SK-N-SH (cell line): ENCODE measurements at places on chromosomes 6 and 20. TPM values are rescaled to one million over a fixed set of nuclear protein-coding genes. Genes with fewer than 3 reads are reported as not detected.

Gene ABHD16B
- not detected in 2 replicates for polyA plus RNA-seq

- no peaks in the 10 kb centered on the region for H3K27me3 ChIP-seq
- DNase-seq: no peak
- no peaks in the 10 kb centered on the region for H3K36me3 ChIP-seq
Observed at GRCh38 chr6:89487864-89488263, 54.9 kb downstream of the ANKRD6 start.

DNA sequence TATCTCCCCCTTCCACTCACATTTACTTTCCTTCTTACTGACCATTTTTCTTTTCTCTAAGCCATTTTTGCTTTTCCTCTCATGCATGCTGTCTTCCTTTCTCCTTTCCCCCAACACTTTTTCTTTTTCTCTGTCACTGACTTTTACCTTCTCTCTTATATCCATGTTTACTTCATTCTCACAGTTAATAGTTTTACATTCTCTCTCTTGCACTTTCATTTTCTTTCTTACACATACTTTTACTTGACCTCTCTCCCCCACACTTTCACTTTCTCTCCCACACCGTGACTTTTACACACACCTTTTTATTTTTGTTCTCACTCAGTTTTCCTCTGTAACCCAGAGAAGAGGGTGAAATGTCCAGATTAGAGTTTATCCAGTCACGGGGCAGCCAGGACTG, 636.3 kb downstream of the PTPRT start:
- no peak for DNase-seq
- no peak overlapping the region for H3K4me3 ChIP-seq
- H3K27ac ChIP-seq: no peak overlapping the region
- H3K27me3 ChIP-seq: no peaks in the 10 kb centered on the region
- no peaks in the 10 kb centered on the region for H3K4me1 ChIP-seq

Gene RBPJL
- not detected in 2 replicates for polyA plus RNA-seq

Gene ANKRD66
- not detected in 2 replicates for polyA plus RNA-seq

DNA sequence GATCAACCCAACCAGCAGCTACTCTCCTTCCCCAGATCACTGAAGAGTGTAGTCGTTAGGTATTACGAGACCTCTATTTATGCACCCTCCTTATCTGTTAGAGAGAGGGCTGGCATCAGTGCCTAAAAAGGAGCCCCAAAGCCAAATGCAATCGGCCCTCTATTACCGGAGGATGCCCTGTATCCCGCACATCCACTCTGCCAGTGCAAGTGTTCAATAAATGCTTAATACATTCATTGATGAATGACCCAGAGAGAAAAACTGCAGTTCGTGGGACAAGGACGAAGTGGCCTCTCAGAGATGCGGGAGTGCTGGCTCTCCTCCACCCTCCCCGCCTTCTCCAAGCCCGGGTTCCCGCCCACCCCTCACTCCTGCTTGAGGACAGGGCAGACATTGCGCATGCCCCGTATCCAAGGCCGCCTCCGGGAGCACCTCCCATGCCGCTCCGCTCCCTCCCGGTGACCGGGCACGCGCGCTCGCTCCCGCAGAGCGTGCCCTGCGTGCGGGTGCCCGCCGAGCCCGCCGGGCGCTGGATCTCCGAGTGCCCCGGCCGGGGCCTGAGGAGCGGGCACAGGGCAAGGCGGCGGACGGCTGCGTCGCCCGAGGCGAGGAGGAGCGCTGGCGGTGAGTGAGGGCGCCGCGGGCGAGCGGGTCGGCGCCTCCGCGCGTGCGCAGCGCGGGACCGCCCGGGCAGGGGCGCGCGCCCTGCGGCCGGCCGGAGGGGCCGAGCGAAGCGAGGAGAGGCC, 27.2 kb upstream of the BTBD3 start:
- no peaks in the 10 kb centered on the region; the same call in 1 of the 2 replicates for H3K4me1 ChIP-seq
- no peaks in the 10 kb centered on the region for H3K27me3 ChIP-seq
- no peaks in the 10 kb centered on the region for H3K36me3 ChIP-seq
- peak; percentile 96 for DNase-seq
- H3K4me3 ChIP-seq: peak overlapping the region; percentile 85
- peak overlapping the region; percentile 82 for H3K27ac ChIP-seq

Gene SS18L1
- polyA plus RNA-seq: 10.7 and 13.1 TPM in 2 replicates

DNA sequence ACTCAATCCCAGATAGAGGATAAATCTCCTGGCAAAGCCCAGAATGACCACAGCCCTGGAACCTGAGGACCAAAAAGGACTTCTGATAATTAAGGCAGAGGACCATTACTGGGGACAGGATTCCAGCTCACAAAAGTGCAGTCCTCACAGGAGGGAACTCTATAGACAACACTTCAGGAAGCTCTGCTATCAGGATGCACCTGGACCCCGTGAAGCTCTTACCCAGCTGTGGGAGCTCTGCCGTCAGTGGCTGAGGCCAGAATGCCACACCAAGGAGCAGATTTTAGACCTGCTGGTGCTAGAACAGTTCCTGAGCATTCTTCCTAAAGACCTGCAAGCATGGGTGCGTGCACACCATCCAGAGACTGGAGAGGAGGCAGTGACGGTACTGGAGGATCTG, 992 bp downstream of the ZSCAN16 start:
- no peak for DNase-seq
- H3K4me1 ChIP-seq: peaks cover 10% of the 10 kb centered on the region
- H3K27ac ChIP-seq: no peak overlapping the region
- peaks cover 59% of the 10 kb centered on the region for H3K36me3 ChIP-seq
- peak overlapping the region; percentile 91 for H3K4me3 ChIP-seq

Gene BPIFB1
- polyA plus RNA-seq: not detected in 2 replicates

DNA sequence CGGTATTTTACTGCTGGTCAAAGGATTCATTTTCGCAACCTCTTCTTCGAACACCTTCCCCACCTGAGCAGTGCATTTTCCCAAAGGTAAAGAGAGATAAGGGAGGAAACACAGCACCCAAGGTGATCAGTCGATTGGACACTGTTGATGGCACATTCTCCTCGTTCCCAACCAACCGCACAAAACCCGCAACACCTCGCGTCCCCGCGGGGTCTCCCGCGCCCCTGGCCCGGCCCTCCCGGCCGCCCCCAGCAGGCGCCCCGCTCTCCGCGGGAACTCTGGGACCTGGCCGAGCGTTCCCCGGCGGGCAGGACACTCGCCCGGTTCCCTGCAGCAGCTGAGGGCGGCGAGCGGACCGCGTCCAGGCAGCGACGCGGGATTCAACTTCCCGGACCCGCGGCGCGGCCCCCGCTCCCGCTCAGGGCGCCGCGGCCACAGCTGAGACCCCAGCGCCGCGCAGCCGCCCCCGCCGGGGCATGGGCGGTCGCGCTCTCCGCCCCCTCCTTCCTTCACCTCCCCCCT, 506 bp downstream of the RGS17 start:
- H3K4me3 ChIP-seq: peak overlapping the region; percentile 81
- no peaks in the 10 kb centered on the region for H3K4me1 ChIP-seq

DNA sequence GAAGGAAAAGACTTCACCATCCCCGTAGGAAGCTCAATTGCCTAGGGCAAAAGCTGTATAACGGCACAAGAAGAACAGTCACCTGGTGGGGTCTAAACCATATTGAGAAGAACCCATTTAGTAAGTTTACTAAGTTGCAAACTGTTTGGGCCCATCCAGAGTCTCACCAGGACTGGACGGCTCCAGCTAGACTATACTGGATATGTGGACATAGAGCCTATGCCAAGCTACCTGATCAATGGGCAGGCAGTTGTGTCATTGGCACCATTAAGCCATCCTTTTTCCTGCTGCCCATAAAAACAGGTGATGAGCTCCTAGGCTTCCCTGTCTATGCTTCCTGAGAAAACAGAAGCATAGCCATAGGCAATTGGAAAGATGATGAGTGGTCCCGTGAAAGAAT, 293.9 kb downstream of the RNGTT start:
- H3K4me1 ChIP-seq: no peaks in the 10 kb centered on the region
- H3K4me3 ChIP-seq: no peak overlapping the region
- no peak for DNase-seq
- H3K27me3 ChIP-seq: no peaks in the 10 kb centered on the region
- peaks cover 4% of the 10 kb centered on the region for H3K36me3 ChIP-seq
- H3K27ac ChIP-seq: no peak overlapping the region

Gene RNGTT
- polyA plus RNA-seq: 3.3 and 4.0 TPM in 2 replicates

Gene ZKSCAN3
- 2.6 and 3.0 TPM in 2 replicates for polyA plus RNA-seq
